ENCODE measurements at places on chromosomes 2 and 18.

DNA sequence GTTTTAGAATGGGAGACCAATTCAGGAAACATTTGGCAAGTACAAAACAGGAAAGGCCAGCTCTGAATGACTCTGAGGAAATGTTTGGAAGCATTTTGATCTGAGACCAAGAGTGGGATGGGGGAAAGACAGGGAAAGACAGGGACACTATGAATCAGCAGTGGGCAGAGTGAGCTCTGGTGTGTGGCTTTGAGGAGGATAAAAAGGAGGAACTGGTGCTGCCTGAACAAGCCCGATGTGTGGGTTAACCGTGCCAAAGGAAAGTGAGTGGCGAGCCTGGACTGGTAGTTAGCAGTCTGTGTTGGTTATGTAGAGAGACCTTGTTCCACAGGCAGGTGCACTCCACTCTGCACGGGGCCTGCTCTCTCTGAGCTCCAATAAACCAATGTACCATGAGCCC lies 5.3 kb downstream of the MFSD6 start:
- no peak for DNase-seq

GRCh38 chr2:168751104-168751740 lies 51.2 kb upstream of the NOSTRIN start:
- DNase-seq, result no peak

DNA sequence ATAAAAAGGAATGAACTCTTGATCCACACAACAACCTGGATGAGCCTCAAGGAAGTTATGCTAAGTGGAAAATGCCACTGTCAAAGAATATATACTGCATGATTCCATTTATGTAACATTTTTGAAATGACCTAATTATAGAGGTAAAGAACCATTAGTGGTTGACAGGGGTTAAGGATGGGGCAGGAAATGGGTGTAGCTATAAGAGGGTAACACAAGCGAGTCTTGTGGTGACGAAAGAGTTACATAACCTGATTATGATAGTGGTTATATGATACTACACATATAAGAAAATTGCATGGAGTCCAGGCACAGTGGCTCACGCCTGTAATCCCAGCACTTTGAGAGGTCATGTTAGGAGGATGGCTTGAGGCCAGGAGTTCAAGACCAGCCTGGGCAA lies 346.6 kb upstream of the PKDCC start:
- DNase-seq, result no peak

GRCh38 chr2:145159676-145160075 lies 639.8 kb upstream of the ZEB2 start:
- DNase-seq, result no peak

GRCh38 chr2:209942426-209942825 lies 60.0 kb upstream of the RPE start:
- DNase-seq, result no peak

GRCh38 chr18:49094136-49094535 lies 143.4 kb upstream of the SMAD7 start:
- DNase-seq, result no peak

Data from HuH-7 (cell line).